ENCODE measurements at places on chromosomes 7 and 10. TPM values are rescaled to one million over a fixed set of nuclear protein-coding genes. Genes with fewer than 3 reads are reported as not detected.

PSD gene
- total RNA-seq: 1.6 TPM

TBX20 gene
- total RNA-seq: 1.3 TPM

VPS41 gene
- 53.5 TPM for total RNA-seq

DOCK1 gene
- total RNA-seq: 99.7 TPM

ZNF727 gene
- total RNA-seq: not detected

CD36 gene
- total RNA-seq: 4.3 TPM

ERVW-1 gene
- total RNA-seq: not detected

GPR15LG gene
- not detected for total RNA-seq

YKT6 gene
- 108 TPM for total RNA-seq

OR6B1 gene
- under 0.01 TPM for total RNA-seq

PPP1R3C gene
- total RNA-seq: 109 TPM

EIF5AL1 gene
- 0.86 TPM for total RNA-seq

MACROH2A2 gene
- total RNA-seq: 3.9 TPM

GPR22 gene
- total RNA-seq: not detected

PLPP4 gene
- total RNA-seq: 0.86 TPM

HBP1 gene
- total RNA-seq: 53.1 TPM

AKR1C8 gene
- total RNA-seq: not detected

CPA4 gene
- 90.2 TPM for total RNA-seq

NPFFR1 gene
- not detected for total RNA-seq

SEMA3C gene
- total RNA-seq: 101 TPM

HOXA5 gene
- total RNA-seq: 7.4 TPM

PDZD7 gene
- 1.9 TPM for total RNA-seq

FAM25G gene
- not detected for total RNA-seq

CALCR gene
- total RNA-seq: under 0.01 TPM

URGCP gene
- total RNA-seq: 25.8 TPM

FLNC gene
- total RNA-seq: 202 TPM

FAM241B gene
- not detected for total RNA-seq

MYO3A gene
- total RNA-seq: not detected

ITGA8 gene
- total RNA-seq: 1.3 TPM

SYT15B gene
- not detected for total RNA-seq

SFMBT2 gene
- 1.7 TPM for total RNA-seq

ITGB1 gene
- 1,751 TPM for total RNA-seq

UCN3 gene
- not detected for total RNA-seq

SNX8 gene
- total RNA-seq: 17.7 TPM

CPA5 gene
- not detected for total RNA-seq

Data from fibroblast of villous mesenchyme (primary cell).